ENCODE measurements at places on chromosomes 5 and 9.

- DNase-seq = no peak
Measured at GRCh38 chr5:172959824-172960799, 888 bp downstream of the RPL26L1 start.

GRCh38 chr9:88017096-88017495 lies 42.8 kb upstream of the CDK20 start:
- DNase-seq = no peak

DNA sequence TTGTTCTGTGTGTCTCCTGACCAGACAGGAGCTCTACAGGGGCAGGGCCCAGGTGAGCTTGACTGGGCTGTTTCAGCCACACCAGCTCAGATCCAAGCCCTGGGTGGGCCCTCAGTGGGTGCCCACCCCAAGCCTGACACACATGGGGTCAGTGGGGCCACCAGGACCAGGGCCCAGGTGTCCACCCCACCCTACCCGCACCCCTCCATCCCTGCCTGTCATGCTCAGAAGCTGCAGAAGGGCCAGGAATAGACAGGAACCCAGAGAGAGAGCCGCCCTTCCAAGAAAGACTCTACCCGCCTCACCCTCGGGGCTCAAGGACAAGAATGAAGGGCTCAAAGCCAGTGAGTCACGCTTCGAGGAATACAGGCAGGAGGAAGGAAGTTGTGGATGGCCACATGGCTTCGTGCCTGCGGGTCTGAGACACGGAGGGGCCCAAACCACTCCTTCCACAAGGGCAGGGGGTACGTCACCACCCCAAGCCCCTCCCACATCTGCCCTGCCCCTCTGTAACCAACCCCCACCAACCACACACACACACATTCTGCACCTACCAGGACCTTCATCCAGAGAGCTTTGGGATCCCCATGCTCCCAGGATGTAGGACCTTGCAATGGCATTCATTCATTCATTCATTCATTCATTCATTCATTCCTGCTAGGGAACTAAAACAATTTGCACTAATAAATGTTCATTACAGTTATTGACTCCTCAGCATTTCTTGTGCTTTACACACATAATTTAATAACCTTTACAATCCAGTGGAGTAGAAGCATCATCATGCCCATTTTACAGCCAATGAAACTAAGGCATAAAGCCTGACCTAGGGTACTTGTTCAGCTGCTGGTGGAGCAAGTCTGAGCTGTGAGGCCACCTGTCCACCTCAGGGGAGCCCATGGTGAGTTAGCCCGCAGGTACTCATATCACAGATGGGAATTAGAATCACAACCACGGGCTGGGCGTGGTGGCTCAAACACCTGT lies 55.9 kb upstream of the STXBP1 start:
- DNase-seq = peak; percentile 62

- DNase-seq = no peak
Measured at GRCh38 chr5:1093361-1093760, 18.5 kb downstream of the SLC12A7 start.

GRCh38 chr9:116987721-116988485 lies 300.8 kb downstream of the TRIM32 start:
- DNase-seq = no peak

DNA sequence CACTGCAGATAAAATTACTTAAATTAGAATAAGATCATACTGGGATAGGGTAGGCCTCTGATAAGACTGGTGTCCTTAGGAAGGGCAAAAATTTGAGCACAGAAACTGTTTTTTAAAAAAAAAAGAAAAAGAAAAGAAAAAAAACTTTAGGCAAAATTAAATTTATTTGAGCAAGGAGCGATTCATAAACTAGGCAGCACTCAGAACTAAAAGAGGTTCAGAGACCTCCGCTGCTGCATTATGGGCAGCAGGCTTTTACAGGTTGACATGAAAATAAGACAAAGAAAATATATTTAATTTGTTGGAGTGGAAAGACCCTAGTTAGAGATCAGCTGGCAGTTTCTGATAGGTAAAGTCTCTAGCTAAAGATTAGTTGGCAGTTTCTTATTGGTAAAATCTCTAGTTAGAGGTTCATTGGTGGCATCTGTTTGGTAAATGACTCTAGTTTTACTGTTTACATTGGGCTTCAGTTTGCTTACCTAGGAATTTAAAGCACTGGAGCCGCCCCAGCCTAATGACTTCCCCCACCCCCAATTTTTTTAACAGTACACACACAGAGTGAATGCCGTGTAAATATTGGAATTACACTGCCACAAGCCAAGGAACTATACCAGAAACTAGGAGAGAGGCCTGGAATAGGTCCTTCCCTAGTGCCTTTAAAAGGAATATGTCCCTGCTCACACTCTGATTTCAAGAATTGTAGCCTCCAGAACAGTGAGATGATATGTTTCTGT lies 4.5 kb upstream of the PLPP6 start:
- DNase-seq = no peak

DNA sequence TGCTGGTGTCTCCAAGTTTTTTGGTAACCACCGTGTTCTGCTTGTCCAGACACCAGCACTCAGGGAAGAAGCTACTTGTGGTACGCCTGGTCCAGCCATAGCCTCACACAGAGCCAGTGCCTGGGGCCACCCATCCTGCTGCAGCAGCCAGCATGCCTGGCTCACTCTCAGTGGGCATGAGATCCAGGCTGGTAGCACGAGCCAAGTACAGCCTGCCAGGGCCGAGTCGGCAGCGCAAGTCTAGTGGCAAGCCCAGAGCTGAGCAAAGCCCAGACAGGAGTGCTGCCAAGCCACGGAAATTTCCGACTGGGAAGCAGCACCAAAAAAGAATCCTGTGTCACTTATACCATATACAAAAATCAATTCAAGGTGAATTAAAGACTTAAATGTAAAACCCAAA lies 36.3 kb upstream of the FBXL17 start:
- DNase-seq = no peak

- DNase-seq = no peak
Measured at GRCh38 chr5:2724031-2724581, 27.4 kb downstream of the IRX2 start.

GRCh38 chr9:77820293-77820954 lies 172.3 kb upstream of the GNA14 start:
- no peak for DNase-seq

GRCh38 chr9:81601639-81602623 lies 87.4 kb downstream of the TLE1 start:
- no peak for DNase-seq

GRCh38 chr9:114855488-114855887 lies 49.6 kb upstream of the TNFSF15 start:
- DNase-seq = no peak

DNA sequence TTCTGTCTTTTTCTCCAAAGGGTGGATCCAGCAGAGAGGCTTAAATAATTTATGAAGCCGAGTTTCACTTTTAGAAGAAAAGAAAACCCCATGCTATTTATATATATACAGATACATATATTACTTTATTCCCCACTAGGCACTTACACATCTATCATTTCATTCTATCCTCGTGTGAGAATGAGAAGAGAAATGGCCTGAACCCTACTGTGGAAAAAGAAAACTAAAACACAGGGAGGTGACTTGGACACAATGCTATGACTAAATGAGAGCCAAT lies 195.2 kb downstream of the NR3C1 start:
- no peak for DNase-seq

DNA sequence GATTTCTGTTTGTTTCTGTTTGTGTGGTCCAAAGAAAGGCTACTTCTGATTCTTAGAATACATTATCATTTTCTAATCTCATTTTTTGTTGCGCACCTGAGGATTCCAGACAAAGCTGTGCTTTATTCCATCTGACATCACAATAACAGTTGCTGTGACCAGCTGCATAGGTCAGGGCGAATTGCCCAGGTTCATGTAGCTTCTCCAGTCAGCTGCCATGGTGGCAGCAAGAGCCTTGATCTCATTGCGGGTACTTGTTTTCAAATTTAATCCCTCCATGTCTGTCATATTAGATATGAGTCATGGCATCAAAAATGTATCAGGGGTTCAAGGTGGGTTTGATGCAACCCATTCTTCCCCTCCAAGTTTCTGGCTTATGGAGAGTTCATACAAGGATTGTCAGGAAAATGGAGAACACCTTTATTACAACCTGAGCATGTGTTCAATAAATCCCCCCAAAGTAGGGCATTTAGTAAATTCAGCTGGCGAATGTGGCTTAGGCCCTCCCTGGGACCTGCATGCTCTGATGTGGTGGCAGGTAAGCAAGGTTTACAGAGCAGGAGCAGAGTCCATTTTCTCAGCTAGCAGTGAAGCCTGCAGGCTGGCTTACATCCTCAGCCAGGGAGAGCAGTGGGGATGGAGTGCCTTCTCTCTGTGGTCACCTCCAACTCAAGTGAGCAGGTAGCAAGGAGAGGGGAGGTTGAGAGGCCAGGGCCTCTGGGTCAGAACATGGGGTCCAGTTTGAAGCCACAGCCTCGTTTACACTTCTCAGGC lies 13.9 kb downstream of the CAVIN4 start:
- no peak for DNase-seq

DNA sequence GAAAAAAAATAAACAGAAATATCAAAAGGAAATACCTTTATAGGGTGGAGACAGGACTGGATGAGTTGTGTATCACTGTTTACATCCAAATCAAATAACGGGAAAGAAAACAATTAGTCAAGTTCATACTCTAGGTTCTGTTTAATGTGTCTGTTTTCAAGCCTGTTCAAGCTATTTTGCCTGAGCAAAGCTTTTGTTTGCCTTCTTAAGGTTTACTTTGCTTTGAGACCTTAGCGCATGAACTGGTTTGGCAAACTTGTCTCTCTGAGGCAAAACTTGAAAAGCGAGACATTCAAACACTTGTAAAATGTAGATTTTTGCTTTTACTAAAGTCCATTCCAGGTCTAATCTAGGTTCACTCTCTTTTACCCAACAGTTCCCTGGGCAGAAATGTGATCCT lies 174.1 kb upstream of the RFX3 start:
- peak; percentile 45 for DNase-seq

DNA sequence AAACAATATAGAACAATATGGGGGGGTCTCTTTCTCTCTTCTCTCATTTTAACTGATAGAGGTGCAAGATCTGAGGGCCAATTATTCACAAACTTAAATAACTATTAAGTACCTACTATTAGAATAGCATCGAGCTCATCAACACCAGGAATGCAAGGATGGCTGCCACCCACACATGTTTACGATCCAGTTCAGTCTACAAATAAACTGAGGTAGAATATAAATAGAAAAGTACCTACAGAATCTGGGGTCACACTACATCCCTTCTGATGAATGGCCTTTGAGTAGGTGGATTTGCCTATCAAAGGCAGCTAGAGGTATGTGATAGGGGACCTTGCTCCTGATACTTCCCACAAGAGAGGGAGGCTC lies 91.8 kb upstream of the ZNF366 start:
- DNase-seq = no peak

- DNase-seq = peak; percentile 49
Measured at GRCh38 chr5:44278469-44278868, 110.8 kb downstream of the FGF10 start.

GRCh38 chr9:132478353-132479050 lies 68.5 kb downstream of the CFAP77 start:
- DNase-seq = no peak

GRCh38 chr5:143923634-143924266 lies 111.8 kb downstream of the HMHB1 start:
- DNase-seq = no peak

DNA sequence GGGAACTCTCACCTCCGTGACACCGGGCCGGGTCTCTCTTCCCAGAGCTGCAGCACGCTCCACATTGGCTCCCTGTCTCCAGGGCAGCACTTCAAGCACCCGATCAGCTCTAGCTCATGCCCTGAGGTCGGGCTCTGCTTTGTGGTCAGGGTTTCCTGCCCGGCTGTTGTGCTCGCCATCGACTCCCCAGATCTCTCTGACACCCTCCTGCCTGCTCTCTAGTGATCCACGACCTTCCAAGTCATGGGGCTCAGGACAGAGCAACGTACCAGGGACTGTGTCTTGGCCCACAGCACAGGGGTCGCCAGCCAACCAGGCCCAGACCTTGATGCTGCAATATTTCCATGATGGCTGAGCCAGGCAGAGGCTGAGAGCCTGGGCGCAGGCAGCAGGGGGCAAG lies 45.1 kb downstream of the PRRT1B start:
- no peak for DNase-seq

DNA sequence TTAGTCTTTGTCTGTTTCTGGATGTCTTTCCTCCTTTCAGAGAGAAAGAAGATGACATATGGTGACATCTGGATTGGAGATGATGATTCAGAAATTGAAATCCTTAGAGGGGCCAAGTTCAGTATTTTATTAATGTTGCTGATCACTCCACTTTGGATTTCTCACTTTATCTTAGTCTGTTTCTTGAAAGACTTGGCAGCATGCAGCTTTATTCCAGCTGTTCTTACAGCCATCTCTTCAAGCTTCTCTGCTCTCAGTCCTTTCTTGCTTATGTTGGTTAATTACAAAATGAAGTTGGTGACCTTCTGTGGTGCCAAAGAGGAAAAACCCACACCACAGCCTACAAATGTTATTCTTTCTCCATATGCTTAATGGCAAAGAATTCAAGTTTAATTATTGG lies 62.1 kb downstream of the SNCAIP start:
- no peak for DNase-seq

DNA sequence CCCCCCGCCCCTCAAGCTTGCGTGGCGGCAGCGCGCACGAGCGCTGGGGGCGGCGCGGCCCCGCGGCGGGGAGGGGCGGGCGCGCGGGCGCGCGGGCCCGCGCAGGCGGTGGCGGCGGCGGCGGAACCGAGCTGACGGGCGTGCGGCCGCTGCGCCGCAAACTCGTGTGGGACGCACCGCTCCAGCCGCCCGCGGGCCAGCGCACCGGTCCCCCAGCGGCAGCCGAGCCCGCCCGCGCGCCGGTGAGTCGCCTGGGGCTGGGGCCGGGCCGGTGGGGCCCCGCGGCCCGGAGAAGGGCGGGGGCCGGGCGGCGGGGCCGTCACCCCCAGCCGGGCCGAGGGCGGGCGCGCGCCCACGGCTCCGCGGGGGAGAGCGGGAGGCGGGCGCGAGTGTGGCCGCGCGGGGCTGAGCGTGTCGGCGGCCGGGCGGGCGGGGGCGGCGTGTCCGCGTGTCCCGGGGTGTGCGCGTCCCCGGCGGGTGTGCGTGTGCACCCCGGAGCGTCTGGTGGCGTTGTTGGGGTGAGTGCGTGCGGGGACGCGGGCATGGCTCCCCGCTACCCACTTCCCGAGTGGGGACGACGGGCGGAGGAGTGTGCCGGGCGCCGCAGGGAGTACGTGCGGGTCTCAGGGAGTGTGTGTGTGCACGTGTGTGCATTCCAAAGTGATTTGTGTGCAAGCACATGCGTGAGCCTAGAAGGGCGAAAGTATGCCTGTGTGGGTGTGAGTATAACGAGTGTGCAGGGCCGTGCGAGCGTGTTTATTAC lies at the start of gene NEK6:
NEK6 (plus strand) TSS at position 106 of the 763 bp plus-strand sequence. CDS start 44,016 bp downstream, outside the sequence.
- no peak for DNase-seq

GRCh38 chr5:133942614-133943474 lies 25.6 kb downstream of the C5orf15 start:
- peak; percentile 32 for DNase-seq

GRCh38 chr5:90476391-90476790 lies 1.7 kb downstream of the POLR3G start:
- no peak for DNase-seq

DNA sequence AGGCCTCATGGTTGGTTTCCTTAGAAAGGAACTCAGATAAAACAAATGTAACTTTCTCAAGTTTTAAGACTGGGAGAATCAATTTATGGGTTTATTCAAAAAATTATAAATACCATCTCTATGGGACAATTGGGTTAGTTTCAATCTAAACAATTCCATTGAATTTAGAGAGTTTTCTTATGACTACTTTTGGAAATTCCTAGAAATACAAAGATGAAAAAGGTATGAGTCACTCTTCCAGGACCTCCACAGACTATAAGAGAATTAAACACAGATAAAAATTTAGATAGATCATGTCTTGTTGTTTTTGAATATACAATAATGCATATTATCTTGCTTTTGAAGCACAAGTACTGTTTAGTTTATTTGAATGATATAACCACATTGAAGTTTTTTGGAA lies 188.7 kb downstream of the CHSY3 start:
- no peak for DNase-seq
